Epithelial cell of prostate (primary cell): ENCODE measurements at places on chromosomes 12 and 14.
A peak's percentile ranks its signal among the peaks of the same experiment; 100 is the strongest.

- no peak for DNase-seq
These were observed 20.4 kb upstream of the PDZRN4 start for GRCh38 chr12:41167701-41168100.

GRCh38 chr14:45651890-45652289 is 398.9 kb upstream of the MIS18BP1 start:
- no peak for DNase-seq

DNA sequence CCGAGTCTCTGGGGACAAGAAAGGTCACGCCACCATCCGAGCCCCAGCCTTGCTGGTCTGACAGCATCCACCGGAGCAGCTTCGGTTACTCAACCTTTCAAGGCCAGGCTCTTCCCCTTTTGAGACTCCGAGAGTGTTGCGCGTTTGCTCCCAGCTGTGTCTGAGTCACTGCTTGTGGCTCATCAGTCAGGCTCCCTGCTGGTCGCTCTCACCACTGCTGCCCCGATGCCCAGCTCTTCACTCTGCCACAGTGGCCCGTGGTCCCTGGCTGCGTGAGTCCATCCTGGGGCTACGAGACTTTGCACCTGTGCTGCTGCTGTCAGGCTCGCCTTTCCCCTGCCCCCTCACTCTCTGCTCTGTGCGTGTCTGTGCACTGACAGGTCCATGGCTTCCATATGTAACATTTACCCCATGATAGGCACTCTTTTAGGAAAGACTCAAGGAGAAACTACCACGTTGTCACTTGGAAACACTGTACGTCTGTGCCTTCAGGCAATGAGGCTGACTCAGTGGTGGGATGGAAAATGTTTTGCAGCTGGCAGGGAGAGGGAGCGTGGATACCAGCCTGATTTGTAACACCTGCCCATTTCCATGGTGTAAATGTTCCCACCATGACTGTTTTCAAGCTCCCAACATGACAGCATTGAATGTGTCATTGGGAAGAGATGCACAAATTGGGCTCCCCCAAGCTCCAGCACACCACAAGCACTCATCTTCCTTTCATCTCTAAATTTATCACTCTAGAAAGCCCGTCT is 350.7 kb downstream of the TMEM132D start:
- DNase-seq: no peak

- peak; percentile 83 for DNase-seq
These were observed 91.3 kb downstream of the TSPAN9 start for GRCh38 chr12:3168223-3169221.

GRCh38 chr12:1199700-1200099 is 208.7 kb downstream of the ERC1 start:
- DNase-seq: no peak

DNA sequence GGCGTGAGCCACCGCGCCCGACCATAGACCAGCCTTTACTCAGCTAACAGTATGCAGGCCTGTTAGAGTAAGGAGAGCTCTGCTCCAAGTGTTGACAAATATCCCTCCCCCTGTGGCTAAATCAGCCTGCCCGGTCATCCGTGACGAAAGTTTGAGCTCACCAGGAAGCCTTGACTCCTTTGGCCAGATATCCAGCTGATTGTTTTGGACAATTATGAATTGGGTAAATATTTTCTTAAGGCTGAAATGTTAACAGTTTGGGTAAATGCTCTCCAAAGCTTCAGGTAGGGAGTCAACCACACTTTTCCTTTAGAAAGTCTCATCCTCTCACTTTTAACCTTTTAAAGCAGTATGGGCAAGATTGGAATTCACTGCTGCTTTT is 157.9 kb downstream of the PAWR start:
- no peak for DNase-seq

- peak; percentile 45 for DNase-seq
These were observed 46.1 kb downstream of the DIO2 start for GRCh38 chr14:80164991-80165721.

- no peak for DNase-seq
These were observed 927.5 kb downstream of the SLC6A15 start for GRCh38 chr12:83985084-83985483.

- no peak for DNase-seq
These were observed 146.1 kb downstream of the METTL25 start for GRCh38 chr12:82504409-82504808.

DNA sequence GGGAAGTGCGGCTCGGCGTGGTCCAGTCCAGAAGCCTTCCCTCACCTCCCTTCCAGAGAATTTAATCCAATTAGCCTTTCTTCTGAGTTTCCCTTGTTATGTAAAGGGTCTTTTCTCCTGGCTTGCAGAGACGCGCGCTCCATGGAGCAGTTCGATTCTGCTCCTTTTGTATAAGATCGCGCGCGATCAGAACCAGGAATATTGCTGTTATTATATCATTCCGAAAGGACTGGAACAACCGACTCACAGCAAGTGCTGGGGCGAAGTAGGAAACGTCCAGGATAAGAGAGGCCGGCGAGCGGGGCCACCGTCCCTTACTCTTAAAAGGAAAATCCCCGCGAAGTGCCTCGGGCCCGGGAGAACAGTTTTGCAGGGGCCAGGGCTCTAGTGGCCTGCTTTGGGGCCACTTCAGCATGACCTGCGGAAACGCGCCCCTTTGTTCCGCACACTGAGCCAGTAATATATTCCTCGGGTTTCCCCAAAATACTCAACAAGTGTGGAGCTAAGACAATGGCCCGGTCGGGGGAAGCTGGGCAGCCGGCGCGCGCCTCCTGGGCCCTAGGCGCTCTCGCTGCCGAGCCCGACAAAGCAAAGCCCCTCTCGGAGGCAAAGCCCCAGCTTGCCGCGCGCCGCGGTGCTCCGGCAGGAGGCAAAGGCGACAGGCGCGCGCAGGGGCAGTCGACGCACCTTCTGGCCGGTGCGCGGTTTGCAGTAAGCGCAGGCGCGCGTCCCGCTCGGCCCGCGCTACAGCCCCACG is 2.9 kb downstream of the RFX4 start:
- no peak for DNase-seq

DNA sequence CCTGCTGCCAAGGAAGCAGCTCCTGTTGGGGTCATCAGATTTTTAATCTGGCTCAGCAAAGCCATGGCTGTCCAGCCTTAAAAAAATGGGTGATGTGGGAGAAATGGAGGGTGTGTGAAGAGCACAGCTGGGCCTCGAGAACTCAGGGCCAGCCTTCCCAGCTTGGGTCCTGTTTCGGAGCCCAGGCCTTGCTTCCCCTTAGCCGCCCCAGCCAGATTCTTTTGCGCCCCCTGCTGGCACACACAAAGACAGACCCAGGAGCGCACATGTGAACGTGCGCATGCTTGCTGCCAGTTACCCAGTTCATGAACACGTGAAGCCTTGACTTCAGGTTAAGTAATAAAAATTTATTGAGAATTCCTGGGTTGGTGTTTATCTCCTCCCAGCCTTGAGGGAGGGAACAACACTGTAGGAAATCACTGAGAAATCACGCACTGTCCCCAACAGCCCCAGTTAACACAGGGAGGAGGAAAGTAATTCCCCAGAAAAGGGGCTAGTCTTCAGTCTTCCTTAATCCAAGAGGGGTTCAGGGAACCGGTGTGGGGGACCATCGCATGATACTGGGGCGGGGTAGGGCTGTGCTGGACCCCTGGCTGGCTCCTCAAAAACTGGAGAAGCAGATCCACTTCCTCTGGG is 5.3 kb downstream of the PHB2 start:
- peak; percentile 72 for DNase-seq

DNA sequence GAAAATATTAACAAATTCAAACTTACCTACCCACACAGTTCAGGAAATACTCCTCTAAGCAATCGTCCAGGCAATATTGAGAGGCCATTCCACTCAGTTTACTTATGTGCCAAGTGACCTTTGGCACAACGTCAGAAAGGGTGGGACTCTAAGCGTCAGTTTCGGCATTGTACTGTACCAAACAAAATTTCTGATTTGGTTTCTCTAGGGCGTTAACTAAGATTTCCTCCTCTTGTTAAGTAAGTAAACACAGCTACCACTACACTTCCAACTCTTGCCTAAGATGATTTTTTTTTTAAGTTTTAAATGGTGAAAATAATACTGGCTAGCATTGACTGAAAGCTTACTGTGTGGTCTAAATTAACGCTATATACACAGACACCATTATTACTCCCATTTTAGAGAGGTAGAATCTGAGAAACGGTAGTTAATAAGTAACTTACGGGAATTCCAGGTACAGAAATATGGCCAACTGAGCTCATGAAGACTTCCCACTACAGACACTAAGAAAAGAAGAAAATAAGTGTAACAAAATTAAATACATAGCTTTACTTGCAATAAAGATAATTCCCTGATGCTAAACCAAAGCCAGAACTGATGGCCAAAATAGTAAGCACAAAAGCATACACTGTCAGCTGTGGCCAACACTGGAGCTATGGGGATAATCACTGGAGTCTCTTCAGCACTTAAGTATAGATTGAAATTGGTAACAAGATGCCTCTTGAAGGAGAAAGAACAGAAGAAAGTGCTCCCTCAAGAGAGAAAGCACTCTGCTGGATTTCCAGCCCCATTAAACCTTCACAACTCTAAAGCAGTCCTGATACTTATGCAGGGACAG is 76.1 kb downstream of the EPS8 start:
- no peak for DNase-seq

GRCh38 chr12:15502211-15502610 is 179.9 kb downstream of the PTPRO start:
- DNase-seq: no peak

- no peak for DNase-seq
These were observed 50.7 kb upstream of the WSCD2 start for GRCh38 chr12:108078428-108078827.

DNA sequence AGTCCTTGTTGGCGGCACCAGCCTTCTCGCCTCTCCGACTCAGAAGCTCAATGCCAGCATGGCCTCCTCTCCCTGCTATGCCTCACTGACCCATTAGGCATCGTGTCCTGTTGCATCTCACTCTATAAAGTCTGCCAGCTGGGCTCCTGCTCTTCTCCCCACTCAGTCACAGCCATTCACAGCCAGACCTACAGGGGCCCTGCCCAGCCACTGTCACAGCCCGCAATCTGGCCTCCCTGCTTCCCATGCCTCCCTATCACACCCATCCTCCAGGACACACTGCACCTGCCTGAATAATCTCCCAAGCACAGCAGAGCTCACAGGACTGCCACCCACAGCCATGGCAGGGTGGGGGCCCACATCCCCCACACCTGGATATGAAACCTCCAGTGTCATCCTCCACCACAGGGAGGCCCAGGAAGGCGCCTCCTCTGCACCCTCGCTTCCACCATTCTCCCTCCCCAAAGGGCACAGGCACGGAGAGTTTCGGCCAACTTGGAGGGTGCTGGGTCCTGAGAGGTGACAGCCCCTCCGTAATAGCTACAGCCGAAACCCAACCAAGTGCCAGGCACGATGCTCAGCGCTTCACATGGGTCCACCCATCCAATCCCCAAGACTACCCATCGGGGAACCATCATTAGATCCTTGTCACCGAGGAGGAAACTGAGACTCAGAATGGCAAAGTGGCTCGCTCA is 370.3 kb downstream of the BCL11B start:
- DNase-seq: no peak

- DNase-seq: no peak
These were observed 51.2 kb downstream of the IRAK3 start for GRCh38 chr12:66240096-66240820.

- DNase-seq: no peak
These were observed 39.6 kb upstream of the TMEM179 start for GRCh38 chr14:104644091-104644635.

GRCh38 chr12:53924521-53925405 is 13.9 kb upstream of the HOXC13 start:
- no peak for DNase-seq

DNA sequence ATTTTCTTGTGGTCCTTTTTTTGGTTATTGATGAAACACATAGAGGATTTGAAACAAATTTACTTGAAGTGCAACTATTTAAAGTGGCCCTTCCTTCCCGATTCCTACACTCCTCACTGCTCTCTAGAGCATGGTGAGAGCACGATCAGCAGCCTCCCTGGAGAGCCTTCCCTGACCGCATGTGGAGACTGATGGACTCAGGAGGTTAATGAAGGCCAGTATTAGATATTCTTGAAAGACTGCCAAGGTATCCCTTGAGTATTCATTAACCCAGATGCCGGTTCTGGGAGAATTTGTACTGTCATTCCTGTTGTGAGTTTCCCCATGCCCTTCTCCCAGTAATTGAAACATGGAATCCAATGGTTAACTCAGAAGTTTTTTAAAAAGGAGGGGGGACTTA is 102.8 kb upstream of the FGD4 start:
- DNase-seq: no peak

DNA sequence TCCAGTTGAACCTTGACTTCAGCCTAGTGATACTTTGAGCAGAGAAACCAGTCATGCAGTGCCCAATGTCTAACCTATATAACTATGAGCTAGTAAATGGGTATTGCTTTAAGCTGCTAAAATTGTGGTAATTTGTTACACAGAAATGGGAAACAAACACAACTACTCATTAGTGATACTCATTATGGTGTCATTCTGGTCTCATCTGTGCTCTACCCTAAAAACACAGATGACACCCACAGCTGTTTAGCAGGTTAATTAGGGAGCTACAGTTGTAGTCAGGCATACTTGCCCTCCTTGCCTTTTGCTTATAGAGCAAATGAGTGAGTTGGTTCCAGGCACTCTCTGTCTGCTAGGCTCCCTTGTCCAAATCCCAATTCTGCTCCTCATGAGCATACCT is 50.0 kb upstream of the ATF7IP start:
- no peak for DNase-seq

DNA sequence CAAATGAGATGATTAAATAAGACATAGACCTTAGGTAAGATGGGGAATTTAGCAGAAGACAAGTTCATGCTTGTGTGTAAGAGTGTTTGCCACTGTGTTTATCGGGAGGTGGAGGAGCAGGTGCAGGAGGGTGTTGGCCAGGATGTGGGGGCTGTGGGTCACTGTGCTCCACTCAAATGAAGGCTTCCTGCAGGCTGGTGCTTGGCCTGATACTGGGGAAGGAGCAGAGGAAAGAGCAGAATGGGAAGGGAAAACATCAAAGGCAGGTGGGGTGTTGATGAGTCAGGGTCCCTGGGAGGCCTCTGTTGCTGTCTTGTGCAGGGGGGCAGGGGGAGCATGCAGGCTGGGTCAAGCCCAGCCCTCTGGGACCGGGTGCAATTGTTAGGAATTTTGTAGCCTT is 126.5 kb downstream of the TSPAN9 start:
- no peak for DNase-seq

- no peak for DNase-seq
These were observed 275.7 kb upstream of the PRICKLE1 start for GRCh38 chr12:42865282-42865681.

- no peak for DNase-seq
These were observed 5.7 kb downstream of the TMEM179 start for GRCh38 chr14:104598910-104599273.

- no peak for DNase-seq
These were observed 57.3 kb downstream of the FNTB start for GRCh38 chr14:65043893-65044595.

DNA sequence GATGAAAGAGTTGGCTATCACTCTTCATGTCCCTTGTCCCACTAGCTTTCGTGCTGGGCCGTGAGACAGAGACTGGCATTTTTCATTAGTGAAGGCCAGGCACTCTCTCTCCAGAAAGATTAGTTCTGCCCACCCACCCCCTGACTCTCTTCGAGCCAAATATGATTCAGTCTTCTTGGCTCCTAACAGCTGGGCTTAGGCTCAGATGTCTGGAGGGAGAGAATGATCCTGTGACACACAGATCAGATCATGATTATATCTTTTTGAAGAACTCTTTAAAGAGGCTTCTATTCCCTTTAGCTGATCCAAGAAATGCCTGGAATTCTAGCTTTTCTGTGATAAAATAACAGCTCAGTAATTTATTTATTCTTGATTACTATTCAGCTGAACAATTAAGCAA is 5.2 kb upstream of the GNG2 start:
- DNase-seq: no peak
